ENCODE measurements at places on chromosomes 7 and 10.

DNA sequence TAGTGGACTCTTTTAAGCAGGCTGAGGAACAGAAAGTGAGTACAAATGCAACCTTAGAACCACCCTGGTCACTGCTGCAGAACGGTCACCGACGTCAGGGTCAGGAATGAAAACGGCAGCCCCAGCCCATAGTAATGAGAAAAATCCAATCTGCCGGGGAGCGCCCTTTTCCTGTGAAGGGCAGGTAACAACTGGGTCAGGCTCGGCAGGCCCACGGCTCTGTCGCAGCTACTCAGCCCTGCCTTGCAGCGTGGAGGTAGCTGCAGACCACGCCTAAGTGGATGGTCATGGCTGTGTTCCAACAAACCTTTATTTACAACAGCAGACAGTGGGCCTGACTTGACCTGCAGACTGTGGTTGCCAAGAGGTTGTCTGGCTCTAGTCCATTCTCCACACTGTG is 563.2 kb downstream of the DNAJB6 start:
- DNase-seq: no peak

DNA sequence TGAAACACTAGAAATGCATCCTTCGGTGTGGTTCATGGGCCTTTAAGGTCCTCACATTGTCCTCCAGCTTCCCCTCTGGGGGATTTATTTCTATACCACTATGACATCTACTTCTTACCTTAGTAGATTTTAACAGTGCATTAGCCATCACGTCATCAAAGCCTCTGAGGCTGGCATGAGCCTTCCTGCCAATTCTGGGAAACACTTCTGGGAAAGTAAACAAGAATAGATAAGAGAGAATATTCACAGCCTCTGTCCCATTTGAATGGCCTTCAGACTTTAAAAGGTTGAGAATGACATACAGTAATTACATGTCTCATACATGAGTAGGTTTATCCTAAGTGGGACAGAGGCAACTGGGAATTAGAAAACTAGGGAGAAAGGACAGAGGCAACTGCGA is 89.7 kb downstream of the AMPH start:
- DNase-seq: no peak

DNA sequence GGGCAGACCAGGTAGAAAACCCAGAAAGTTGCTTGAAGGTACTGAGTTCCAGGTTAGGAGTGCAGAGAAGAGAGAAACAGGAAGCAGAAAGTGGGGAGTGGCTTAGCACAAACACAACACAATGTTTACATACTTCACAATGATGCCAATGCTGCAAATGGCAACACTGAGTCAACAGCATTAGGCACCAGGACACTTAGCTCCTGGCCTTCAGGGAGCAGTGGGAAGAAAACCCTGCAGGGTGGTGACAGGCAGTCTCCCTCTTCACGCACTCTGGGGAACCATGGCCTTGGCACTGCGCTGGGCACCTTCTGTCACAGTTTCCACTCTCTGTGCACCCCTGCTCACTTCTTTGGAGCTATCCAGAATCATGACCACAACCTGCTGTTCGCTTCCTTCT is 7.3 kb downstream of the ICA1 start:
- DNase-seq: no peak

GRCh38 chr7:20238194-20238753 is 21.1 kb upstream of the MACC1 start:
- DNase-seq: no peak

GRCh38 chr10:30034433-30035137 is 24.8 kb downstream of the JCAD start:
- DNase-seq: no peak

DNA sequence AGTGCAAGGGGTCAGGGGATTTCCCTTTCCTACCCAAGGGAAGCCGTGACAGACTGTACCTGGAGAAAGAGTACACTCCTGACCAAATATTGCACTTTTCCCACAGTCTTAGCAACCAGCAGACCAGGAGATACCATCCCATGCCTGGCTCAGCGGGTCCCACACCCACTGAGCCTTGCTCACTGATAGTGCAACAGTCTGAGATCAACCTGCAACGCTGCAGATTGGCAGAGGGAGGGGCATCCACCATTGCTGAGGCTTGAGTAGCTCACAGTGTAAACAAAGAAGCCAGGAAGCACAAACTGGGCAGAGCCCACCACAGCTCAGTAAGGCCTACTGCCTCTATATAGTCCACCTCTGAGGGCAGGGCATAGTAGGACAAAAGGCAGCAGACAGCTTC is 53.9 kb downstream of the PIK3CG start:
- DNase-seq: no peak

- no peak for DNase-seq
Observed at GRCh38 chr10:27256299-27257189, 15.9 kb upstream of the ACBD5 start.

- no peak for DNase-seq
Observed at GRCh38 chr7:80843018-80843677, 75.7 kb downstream of the SEMA3C start.

- no peak for DNase-seq
Observed at GRCh38 chr7:112873831-112874553, 83.8 kb upstream of the TMEM168 start.

GRCh38 chr10:955127-955819 is 23.8 kb upstream of the LARP4B start:
- no peak for DNase-seq

DNA sequence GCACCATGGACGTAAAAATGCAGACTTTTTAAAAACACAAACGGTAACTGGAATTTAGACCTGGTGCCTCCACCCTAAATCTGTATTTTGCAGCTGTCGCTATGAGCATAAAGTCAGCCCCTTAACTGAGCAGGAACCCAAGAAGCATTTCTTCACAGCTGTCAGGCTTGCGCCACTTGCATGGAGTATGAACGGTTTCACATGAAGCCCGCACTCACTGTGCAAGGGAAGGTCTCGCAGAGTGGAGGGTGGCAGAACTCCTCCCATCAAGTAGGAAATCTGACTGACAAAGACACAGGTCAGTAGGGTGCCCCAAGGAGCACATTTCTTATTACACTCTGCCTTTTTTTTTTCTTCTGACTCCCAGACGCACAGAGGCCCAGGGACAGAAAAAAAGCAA is 58.5 kb downstream of the ELMO1 start:
- no peak for DNase-seq

- peak; percentile 20 for DNase-seq
Observed at GRCh38 chr7:92421676-92422435, 25.4 kb upstream of the GATAD1 start.

Data from Kasumi-1 (cell line).